ENCODE measurements at places on chromosomes 16 and 17. TPM values are rescaled to one million over a fixed set of nuclear protein-coding genes. Genes with fewer than 3 reads are reported as not detected.

The ICAM2 gene
- 65.0 TPM for total RNA-seq

DNA sequence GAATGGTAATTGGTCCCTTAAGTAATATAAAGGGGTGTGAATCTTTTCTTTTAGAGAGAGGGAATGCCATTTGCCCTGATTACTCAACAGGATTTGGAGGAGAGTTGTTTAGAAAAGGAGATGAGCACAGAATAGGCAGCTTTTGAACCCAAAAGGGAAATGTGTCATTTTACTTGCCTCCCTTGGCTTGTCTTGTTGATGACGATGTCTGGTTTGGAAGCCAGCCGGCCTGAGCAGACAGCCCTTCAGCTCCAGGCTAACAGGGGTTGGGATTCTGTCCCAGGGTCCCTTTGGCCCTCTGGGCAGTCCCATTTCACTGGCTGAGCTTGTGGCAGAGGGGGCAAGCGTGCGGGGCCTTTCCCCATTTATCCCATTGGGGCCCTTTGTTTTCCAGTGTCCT, 22.3 kb upstream of the PRKAR1A start:
- DNase-seq: no peak

GRCh38 chr17:14672830-14673229, 371.9 kb downstream of the HS3ST3B1 start:
- no peak for DNase-seq

The MMP15 gene
- 0.46 TPM for total RNA-seq

DNA sequence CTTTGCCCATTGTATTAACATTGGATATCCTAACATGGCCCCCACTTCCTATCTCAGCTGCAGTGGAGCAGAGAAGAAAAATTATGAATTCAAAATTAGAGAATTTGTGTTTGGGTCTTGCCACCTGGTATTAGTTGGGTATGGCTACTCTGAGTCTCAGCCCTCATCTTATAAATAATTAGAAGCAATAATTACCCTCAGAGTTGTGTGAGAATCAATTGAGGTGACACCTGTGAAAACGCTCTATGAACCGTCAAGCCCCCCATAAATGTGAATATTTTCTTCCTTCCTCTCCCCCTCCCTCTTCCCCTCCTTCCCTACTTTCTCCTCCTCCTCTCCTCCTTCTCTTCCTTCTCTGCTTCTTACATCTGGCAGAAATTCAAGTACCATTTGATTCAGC, 8.9 kb upstream of the TOB1 start:
- DNase-seq: no peak

The TP53TG3F gene
- not detected for total RNA-seq

DNA sequence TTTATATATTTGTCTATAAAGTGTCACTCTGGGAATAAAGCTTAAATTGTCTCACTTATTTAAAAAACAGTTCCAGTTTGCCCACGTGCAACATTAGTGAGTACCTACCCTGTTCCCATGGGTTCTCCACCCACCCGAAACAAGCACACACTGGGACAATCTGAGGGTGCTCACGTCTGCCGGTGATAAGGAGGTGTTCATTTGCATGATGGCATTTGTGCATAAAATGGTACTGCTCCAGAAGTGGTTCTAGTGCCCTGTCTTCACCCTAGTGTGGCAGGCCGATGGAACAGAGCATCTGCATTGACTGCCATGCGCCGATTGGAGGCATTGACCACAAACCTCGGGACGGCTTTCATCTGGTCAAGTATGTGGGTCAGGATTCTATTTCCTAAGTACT, 35.6 kb upstream of the ENDOV start:
- DNase-seq: peak; percentile 6

DNA sequence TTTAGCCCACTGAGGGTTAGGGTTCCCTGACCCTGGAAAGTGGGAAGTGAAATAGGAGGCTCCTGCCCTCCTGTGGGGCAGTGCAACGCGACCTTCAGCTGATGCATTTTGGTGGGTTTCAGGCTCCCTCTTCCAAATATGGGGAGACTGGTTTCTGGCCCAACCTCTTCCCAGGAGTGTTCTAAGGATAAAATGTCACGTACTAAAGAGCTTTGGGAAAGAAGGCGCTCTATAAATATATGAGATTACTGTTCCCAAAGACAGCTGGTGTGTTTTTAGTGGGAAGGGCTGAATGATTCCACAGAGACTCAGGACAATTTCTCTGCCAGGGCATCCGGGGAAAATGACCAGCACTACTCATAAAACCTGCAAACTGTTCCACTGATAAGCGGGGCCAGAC, 9.8 kb downstream of the SLC35B1 start:
- no peak for DNase-seq

The MYH1 gene
- not detected for total RNA-seq
